ENCODE measurements at places on chromosomes 7 and 10.

DNA sequence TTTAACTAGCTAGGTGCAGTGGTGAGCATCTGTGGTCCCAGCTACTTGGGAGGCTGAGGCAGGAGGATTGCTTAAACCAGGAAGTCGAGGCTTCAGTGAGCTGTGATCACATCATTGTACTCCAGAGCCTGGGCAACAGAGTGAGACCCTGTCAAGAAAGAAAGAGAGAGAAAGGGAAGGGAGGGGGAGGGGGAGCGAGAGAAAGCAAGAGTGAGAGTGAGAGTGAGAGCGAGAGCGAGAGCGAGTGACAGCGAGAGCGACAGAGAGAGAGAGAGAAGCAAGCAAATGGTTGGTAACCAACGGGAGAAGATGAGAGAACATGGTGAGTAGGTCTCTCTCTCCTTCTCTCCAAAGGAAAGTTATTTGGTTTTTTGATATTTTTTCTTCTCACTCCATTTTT lies 69.8 kb upstream of the DGKI start:
- no peaks in the 10 kb centered on the region for H3K27me3 ChIP-seq
- peaks cover 31% of the 10 kb centered on the region for H3K36me3 ChIP-seq
- H3K4me1 ChIP-seq, result peaks cover 15% of the 10 kb centered on the region
- no peak overlapping the region for H3K4me3 ChIP-seq

DNA sequence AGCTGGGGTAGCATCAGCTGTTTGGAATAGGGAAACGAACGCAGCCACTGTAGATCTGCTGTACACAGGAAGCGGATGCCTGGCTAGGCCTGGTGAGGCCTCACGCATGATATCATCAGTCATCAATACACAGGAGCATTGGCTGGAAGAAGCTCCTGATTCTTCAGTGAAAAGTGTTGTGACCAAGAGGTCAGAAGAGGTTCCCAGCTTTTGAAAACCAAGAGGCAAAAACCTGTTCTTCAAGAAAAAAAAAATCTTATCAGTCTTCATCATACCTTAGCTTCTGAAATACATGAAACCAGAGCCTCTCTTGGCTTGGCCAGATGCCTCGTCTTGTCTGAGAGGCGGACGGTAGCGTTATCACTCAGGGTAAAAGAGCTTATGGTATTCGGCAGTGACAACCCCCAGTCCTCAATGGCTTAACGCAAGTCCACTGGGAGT lies 139.3 kb upstream of the TCF7L2 start:
- DNase-seq, result no peak
- H3K4me3 ChIP-seq, result no peak overlapping the region
- H3K36me3 ChIP-seq, result no peaks in the 10 kb centered on the region
- H3K4me1 ChIP-seq, result no peaks in the 10 kb centered on the region

- peaks cover 27% of the 10 kb centered on the region for H3K36me3 ChIP-seq
- H3K4me3 ChIP-seq, result peak overlapping the region; percentile 86
- no peak for DNase-seq
- peak overlapping the region; percentile 87 for H3K27ac ChIP-seq
Observed at GRCh38 chr7:4724648-4725013, 42.5 kb downstream of the FOXK1 start.

GRCh38 chr7:111238886-111239285 lies 148.0 kb downstream of the LRRN3 start:
- no peaks in the 10 kb centered on the region for H3K27me3 ChIP-seq
- H3K36me3 ChIP-seq, result no peaks in the 10 kb centered on the region
- no peak overlapping the region for H3K4me3 ChIP-seq
- H3K27ac ChIP-seq, result no peak overlapping the region

GRCh38 chr10:124087672-124088634 lies 5.4 kb downstream of the CHST15 start:
- no peak overlapping the region for H3K27ac ChIP-seq
- peaks cover 62% of the 10 kb centered on the region for H3K27me3 ChIP-seq
- no peak overlapping the region for H3K4me3 ChIP-seq
- peaks cover 4% of the 10 kb centered on the region for H3K4me1 ChIP-seq
- no peak for DNase-seq

DNA sequence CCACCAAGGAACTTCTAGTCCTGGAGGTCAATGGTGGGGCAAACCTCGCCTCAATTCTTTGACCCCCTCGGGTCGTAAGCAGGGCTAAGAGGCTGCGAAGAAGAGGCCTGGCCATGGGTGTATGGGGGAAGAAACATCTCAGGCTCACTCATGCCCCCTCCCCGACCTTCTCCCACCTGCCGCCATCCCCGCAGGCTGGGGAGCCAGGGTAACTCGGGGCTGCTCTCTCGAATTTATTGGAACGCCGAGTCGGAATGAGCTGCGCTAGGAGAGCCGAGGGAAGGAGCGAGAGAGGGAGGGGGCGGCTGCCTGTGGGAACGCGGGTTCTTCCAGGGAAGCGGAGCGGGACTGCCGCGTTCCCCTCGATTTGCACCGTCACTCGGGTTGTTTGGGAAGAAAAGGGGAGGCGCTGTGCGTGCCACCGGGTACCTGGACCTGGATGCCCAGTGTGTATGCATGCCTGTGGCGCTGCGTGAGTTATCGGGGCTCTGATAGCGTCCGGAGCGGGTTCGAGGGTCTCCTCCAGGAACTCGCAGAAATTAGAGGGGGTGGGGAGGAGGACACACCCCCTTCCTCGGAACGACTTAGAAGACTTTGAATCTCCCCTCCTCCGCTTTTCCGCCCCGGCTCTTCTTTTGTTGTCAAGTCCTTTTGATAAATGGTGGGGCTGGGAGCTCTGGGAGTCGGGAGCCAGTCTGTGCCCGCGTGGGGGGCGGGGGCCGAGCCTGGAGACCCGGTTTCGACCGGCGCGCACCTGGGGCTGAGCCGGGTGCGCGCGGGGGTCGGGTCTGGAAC lies 1.8 kb upstream of the ZNF503 start:
- H3K4me1 ChIP-seq, result peaks cover 42% of the 10 kb centered on the region
- H3K36me3 ChIP-seq, result no peaks in the 10 kb centered on the region
- peak overlapping the region; percentile 74 for H3K4me3 ChIP-seq
- peaks cover 100% of the 10 kb centered on the region for H3K27me3 ChIP-seq
- no peak overlapping the region for H3K27ac ChIP-seq
- no peak for DNase-seq

DNA sequence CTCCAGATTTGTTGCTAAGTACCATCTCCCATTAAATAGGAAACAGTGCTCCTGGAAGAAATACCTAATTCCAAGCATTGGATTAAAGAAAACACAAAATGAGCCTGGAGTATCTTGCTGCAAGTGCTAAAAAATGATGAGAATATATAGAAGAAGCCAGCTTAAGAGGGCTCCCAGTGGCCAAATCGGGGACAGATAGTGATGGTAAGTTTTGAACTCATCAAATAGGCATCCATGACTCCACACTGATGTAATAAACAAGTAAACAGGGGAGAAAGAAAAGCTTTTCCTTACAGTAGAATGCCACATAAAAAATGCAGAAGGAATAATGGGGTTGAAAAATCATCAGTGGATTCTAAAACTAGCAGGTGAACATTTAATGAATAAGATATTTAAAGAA lies 72.4 kb downstream of the CTTNBP2 start:
- no peaks in the 10 kb centered on the region for H3K36me3 ChIP-seq
- no peaks in the 10 kb centered on the region for H3K4me1 ChIP-seq
- DNase-seq, result no peak
- no peak overlapping the region for H3K27ac ChIP-seq
- H3K4me3 ChIP-seq, result no peak overlapping the region

- DNase-seq, result peak; percentile 75
- peak overlapping the region; percentile 71 for H3K27ac ChIP-seq
- H3K27me3 ChIP-seq, result no peaks in the 10 kb centered on the region
Observed at GRCh38 chr10:130301021-130301892, 165.1 kb downstream of the GLRX3 start.

DNA sequence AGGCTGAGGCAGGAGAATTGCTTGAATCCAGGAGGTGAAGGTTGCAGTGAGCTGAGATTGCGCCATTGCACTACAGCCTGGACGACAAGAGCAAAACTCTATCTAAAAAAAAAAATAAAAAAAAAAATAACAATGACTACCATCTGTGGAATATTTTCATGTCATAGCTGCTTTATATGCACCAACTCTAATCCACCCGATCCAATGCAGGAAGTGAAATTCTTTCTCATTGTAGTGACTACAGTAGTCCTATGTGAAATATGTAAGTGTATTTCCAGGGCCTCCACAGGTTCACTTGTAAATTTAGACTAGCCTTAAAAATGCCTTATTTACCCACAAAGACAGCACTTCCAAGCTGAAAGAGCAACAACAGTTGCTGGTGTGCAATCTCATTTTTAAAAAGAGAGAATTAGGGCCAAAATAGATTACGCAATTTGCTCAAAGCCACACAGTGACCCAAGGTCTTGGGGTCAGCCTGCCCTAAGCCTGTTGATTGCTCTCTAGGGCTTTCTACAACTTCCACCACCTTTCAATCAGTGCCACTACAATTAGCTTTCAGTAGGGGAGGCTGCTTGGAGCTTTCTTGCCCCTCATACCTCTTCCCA lies 25.8 kb upstream of the EGFR start:
- no peak for DNase-seq
- peaks cover 13% of the 10 kb centered on the region for H3K4me1 ChIP-seq
- no peaks in the 10 kb centered on the region for H3K27me3 ChIP-seq
- no peak overlapping the region for H3K4me3 ChIP-seq

- peaks cover 59% of the 10 kb centered on the region for H3K36me3 ChIP-seq
Observed at GRCh38 chr10:124705381-124705740, 38.8 kb downstream of the FAM53B start.

- H3K4me3 ChIP-seq, result no peak overlapping the region
- H3K4me1 ChIP-seq, result no peaks in the 10 kb centered on the region
- peaks cover 2% of the 10 kb centered on the region for H3K36me3 ChIP-seq
- DNase-seq, result no peak
Observed at GRCh38 chr7:127949769-127950222, 81.4 kb downstream of the LRRC4 start.

DNA sequence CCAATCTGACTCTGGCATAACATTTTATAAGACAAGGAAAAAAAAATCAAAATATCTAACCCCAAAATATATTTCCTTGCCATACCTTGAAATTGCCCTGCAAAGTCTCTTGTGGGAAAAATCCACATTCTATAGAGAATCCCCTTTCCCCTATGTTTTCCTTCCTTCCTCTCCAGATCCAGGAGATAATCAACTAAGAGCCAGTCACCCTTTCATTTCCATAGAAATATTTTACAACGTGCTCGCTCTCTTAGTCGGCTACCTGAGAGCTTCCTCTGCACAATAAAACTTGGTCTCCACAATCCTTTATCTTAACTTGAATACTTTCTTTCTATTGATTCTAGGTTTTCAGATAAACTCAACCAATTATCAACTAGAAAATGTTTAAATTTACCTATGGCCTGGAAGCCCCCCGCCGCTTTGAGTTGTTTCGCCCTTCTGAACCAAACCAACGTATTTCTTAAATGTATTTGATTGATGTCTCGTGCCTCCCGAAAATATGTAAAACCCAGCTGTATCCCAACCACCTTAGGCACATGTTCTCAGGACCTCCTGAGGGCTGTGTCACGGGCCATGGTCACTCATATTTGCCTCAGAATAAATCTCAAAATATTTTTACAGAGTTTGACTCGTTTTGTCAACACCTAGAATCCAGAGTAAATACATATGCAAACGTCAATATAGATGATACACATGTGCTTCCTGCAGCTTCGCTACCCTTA lies 869 bp downstream of the PSAP start:
- peaks cover 7% of the 10 kb centered on the region for H3K36me3 ChIP-seq
- DNase-seq, result no peak
- peaks cover 43% of the 10 kb centered on the region for H3K4me1 ChIP-seq
- H3K4me3 ChIP-seq, result peak overlapping the region; percentile 96
- peaks cover 17% of the 10 kb centered on the region for H3K27me3 ChIP-seq
- H3K27ac ChIP-seq, result peak overlapping the region; percentile 89

GRCh38 chr7:45074528-45075354 lies 14.0 kb downstream of the NACAD start:
- no peak overlapping the region for H3K4me3 ChIP-seq
- DNase-seq, result no peak
- H3K4me1 ChIP-seq, result no peaks in the 10 kb centered on the region
- H3K36me3 ChIP-seq, result peaks cover 49% of the 10 kb centered on the region

GRCh38 chr10:45001381-45002148 lies 842 bp downstream of the ZNF22 start:
- peak overlapping the region; percentile 88 for H3K4me3 ChIP-seq
- H3K27me3 ChIP-seq, result peaks cover 28% of the 10 kb centered on the region
- peak; percentile 67 for DNase-seq
- H3K27ac ChIP-seq, result peak overlapping the region; percentile 84
- peaks cover 38% of the 10 kb centered on the region for H3K4me1 ChIP-seq
- H3K36me3 ChIP-seq, result peaks cover 45% of the 10 kb centered on the region

DNA sequence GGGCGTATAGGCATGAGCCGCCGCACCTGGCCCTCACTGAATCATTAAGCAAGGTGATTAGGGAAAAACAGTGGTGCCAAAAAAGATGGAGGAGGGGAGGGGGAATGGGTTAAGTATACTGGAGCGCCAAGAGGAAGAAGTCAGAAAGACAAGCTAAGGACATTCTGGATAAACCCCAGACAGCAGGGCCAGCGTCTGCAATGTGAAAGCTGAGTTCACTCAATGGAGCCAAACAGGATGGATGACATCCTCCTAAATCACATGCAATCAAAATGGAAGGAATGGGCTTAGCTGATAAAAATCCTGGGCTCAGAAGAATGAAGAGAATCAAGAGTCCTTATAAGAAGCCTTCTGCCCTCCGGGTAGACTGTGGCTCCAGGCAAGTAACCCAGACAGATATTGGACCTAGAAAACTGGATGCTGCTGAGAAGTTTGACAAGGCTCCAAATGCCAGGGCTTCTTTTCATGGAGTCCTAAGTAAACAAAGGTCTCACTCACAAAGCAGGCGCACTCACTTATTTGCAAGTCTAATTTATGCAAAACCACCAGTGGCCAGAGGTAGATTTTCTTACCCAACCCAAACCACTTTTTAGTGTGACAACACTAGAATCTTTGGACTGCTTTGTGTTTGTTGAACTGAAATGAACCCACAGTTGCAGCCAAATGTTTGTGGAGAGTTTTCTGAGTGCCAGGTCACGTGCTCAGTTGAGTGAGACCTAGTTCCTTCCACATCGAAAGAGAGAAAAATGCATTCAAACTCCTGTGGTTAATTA lies 519.1 kb upstream of the AUTS2 start:
- H3K4me1 ChIP-seq, result no peaks in the 10 kb centered on the region
- no peak overlapping the region for H3K27ac ChIP-seq
- DNase-seq, result no peak
- no peak overlapping the region for H3K4me3 ChIP-seq
